K562 (cell line): ENCODE measurements at places on chromosomes 16 and 17. TPM values are rescaled to one million over a fixed set of nuclear protein-coding genes. Genes with fewer than 3 reads are reported as not detected.

GRAPL gene
- polyA plus RNA-seq, result not detected in 2 replicates

- no peak for DNase-seq
Observed at GRCh38 chr17:560432-560873, 154.2 kb downstream of the VPS53 start.

DNA sequence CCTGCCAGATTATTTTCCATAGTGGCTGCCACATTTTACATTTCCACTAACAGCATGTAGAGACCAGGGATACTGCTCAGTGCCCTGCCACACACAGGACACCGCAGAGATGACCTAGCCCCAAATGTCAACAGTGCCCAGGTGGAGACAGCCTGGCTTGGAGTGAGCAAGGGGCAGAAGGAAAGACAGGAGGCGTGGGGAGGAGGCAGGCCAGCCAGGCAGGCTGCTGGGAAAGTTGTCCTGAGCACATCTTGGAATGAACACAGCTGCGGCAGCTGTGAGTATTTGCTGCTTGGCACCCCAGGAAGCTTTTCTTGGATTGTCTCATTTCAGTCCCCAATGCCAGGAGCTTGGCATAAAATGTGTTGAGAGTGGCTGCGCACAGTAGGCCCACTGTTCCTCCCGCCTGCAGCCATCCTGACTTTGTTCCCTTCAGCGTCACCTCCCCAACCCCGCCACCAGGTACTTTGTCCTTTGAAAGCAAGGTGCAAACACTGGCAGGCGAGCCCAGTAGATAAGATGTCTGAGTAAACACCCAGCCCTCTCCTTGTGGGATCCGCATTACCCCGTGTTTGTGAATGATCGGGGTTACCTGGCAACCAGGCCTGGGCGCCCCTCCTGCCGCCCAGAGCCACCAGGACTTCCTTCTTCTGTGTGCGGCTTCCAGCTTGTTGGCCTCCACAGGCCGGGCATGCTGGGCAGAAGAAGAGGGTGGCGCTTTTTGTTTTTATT, 114.0 kb downstream of the CMIP start:
- DNase-seq, result peak; percentile 56

- DNase-seq, result no peak
Observed at GRCh38 chr17:63821804-63822203, 5.4 kb upstream of the PSMC5 start.

SEBOX gene
- not detected in 2 replicates for polyA plus RNA-seq

ASPA gene
- polyA plus RNA-seq, result not detected in 2 replicates

DNA sequence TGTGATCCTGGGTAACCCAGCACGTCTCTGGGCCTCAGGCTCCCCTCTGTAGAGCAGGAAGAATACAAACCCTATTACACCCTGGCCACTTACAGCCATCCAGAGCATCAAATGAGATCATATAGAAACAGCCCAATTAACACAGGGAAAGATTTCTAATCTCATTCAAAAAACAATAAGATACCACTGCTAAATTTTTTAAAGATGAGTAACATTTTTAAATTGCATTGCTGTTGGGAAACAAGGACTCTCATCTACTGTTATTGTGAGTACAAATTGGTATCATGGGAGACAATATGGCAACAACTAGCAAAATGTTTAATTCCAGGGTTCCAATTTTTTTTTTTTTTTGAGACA, 41.1 kb downstream of the SRL start:
- DNase-seq, result no peak

- no peak for DNase-seq
Observed at GRCh38 chr16:57687363-57687929, 7.2 kb upstream of the DRC7 start.

- no peak for DNase-seq
Observed at GRCh38 chr17:59627770-59628171, 8.1 kb downstream of the CLTC start.

DNA sequence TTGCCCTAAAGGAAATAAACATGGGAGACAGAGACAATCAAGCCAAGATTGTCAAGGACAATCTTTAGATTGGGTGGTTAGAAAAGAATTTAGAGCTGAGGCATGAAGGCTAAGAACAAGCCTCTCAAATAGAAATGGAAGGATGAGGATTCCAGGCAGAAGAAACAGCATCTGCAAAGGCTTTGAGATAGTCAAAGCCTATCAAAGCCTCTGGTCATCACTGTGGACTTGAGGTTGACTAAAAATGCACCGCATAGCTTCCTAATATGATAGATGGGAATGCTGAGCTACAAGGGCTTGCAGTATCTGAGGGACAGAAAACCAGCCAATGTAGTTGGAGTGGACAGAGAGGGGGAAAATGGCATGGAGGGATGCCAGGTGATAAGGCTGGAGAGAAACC, 109.8 kb upstream of the FAM20A start:
- DNase-seq, result no peak
